ENCODE measurements at places on chromosomes 11 and 22.

GRCh38 chr11:128398517-128399250 is 188.7 kb downstream of the ETS1 start:
- DNase-seq: no peak

- DNase-seq: no peak
These were observed 613 bp upstream of the MCHR1 start for GRCh38 chr22:40678493-40679248.

DNA sequence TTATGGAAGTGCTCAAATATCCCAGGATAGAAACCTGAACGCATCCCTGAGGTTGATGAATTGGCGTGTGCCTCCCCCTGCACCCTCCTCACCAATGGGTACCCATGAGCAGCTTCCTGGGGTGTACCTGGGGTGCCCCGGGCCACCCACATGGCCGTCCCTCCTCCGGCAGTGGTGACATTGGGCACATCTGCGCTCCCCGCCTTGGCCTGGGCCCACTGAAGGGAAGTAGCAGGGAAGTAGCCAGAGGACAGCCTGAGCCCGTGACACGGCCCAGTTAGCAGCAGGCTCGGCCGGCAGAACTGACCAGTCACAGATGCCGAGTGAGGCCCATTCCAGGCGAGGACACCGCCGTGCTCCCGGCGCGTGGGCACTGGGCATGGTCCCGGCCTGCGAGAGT is 16.7 kb downstream of the MRPL23 start:
- no peak for DNase-seq

- DNase-seq: no peak
These were observed 4.4 kb upstream of the CD44 start for GRCh38 chr11:35134403-35135148.

DNA sequence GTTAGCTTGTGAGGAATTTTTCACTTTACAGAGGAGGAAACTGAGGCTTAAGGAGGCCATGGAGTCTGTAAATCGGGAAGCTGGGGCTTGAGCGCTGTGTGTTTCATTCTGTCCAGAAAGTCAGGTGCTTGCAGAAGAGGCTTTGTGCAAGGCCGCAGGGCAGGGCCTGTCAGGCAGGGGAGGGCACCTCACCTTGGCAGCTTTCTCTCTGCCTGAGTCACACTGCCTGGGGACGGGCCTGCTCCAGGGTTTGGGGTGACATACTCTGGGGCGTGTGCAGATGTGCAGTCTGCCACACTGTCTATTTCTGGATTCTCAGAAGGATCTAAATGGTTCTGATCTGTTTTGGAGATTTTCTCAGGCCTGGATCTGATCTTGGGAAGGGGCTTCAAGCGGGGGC is 8.4 kb downstream of the INCENP start:
- DNase-seq: no peak

DNA sequence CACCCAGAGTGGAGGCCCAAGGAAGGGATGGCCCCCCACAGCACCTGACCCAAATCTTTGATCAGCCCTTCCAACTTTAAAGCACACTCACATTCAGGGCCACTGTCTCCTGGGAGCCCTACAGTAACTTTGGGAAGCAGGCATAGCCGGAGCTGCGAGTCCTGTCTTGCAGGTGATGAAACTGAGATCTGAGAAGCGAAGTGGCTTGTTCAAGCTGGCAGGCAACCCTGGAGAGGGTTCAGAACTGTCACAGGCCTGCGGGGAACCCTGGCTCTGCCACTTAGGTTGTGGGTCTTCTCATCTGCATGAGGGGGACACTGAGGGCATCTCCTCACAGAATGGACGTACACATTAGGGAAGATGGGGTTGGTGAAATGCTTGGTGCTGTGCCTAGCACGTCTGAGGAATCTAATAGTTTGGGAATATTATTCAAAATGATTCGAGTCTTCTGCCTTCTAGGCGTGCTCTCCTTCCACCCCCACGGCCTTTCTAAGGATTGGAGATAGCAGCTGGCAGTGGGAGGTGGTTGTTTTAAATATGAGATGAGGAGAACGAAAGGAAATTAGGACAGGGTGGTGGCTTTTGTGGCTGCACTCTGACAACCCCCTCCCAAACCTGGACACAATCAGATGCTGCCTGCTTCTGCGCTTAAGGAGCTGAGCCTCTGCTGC is 18.8 kb upstream of the SUN2 start:
- no peak for DNase-seq

DNA sequence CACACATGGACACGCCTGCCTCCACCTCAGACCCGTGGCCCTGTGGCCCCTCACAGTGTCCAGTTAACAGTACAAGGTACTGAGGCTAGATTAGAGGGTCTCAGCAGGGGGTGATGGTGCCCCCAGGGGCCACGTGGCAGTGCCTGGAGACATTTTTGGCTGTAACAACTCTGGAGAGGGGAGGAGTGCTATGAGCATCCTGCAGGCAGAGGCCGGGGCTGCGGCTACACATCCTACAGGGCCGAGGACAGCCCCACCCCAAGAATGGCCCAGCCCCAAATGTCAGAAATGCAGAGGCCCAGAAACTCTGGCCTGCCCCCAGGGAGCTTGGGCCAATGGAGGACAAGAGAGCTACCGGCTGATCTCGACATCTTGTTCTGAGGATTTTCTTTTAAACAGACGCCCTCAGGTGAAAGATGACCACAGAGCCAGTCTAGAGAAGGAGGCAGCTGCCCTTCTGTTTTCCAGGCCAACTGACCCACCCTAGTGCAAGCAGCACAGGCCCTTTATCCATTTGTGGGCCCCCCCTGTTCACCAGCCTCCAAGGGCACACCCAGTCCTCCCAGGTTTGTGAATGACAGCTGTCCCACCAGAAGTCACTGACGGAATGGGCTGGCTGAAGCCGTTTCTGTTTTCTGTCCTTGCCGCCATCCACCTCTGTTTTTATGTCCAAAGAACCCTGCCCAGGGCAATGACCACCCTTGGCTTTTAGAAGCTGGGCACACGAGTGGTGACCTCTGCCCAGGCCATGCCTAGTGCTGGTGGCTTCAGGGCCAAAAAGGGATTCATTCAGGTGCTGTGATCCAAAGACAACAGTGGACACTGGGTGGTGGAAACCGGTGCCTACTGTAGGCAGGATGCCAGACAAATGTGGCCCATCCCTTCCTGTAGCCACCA is 85.2 kb upstream of the LINC01488 start:
- no peak for DNase-seq

DNA sequence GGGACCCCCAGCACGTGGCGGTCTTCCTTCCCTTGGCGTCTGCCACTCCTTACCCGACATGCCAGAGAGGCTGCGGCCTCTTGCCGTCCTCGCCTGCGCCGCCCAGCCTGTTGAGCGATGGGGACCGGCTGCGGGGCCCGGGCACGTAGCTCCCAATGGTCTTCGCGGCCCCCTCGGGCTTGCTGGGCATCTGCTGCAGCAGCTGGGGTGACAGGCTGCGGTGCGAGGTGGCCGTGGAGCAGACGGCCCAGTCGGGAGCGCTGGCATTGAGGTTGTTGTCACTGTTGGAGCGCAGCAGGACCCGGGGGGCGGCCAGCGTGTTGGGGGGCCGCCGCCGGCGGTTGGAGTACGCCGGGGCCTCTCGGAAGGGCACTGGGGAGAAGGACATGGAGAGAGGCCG is 422.0 kb downstream of the CTTN start:
- no peak for DNase-seq

- DNase-seq: peak; percentile 42
These were observed 8.2 kb downstream of the SUSD2 start for GRCh38 chr22:24189249-24190158.

DNA sequence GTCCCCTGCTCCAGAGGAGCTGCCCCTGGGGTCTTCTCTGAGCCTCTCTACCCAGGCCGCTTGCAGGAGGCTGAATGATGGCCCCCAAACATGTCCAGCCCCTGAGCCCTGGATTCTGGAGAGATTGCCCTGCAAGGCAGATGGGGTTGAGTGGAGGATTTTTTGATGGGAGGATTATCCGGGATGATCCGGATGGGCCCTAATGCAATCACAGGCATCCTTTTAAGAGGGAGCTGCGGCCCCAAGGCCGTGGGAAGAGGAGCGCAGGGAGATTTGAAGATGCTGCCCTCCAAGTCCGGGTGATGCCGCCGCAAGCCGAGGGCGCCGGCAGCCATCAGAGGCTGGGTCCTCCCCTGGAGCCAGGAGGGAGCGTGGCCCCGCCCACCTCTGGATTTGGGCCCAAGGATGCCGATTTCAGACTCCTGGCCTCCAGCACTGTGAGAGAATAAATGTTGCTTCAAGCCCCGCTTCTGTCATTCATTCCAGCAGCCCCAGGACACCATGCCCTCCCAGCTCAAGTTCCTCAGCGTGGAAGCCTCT is 66.0 kb downstream of the WNT7B start:
- no peak for DNase-seq

DNA sequence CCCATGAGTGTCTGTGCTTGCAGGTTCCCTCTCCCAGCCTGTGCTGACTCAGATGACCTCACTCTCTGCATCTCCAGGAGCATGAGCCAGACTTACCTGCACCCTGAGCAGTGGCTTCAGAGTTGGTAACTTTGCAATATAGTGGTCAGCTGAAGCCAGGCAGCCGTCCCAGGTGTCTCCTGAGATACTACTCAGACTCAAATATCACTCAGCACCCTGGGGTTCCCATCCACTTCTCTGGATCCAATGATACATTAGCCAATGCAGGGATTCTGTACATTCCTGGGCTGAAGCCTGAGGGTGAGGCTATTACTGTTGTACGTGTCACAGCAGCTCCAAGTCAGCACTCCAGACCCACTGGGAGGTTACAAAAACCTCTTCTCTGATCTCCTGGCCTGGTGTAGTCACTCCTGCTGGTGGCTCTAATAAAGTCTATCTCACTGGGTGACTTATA is 87.8 kb upstream of the TOP3B start:
- DNase-seq: no peak

GRCh38 chr11:3165152-3165705 is at the start of gene OSBPL5:
TSS of gene OSBPL5 (minus strand) at chr11:3165310. CDS start at chr11:3129148, 36,162 bp downstream.
- DNase-seq: peak; percentile 50

GRCh38 chr11:102426000-102426399 is 26.6 kb downstream of the TMEM123 start:
- no peak for DNase-seq

DNA sequence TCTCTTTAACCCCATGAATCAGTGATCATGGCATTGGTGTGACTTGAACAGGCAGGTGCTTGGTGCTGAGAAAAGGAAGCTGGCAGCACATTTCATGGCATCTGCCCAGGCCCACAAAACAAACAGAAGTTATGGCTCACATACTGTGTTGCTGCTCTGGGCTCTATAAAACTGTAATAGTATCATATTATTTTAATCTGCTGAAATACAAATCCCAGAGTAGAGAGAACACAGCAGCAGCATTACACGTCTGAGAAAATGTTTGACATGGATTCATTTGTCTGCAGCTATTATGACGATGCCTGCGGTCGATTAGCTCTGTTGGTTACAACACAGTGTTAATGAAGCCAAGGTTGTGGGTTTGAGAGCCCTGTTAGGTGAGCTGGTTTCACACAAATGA is 80.8 kb downstream of the ALX4 start:
- DNase-seq: no peak

DNA sequence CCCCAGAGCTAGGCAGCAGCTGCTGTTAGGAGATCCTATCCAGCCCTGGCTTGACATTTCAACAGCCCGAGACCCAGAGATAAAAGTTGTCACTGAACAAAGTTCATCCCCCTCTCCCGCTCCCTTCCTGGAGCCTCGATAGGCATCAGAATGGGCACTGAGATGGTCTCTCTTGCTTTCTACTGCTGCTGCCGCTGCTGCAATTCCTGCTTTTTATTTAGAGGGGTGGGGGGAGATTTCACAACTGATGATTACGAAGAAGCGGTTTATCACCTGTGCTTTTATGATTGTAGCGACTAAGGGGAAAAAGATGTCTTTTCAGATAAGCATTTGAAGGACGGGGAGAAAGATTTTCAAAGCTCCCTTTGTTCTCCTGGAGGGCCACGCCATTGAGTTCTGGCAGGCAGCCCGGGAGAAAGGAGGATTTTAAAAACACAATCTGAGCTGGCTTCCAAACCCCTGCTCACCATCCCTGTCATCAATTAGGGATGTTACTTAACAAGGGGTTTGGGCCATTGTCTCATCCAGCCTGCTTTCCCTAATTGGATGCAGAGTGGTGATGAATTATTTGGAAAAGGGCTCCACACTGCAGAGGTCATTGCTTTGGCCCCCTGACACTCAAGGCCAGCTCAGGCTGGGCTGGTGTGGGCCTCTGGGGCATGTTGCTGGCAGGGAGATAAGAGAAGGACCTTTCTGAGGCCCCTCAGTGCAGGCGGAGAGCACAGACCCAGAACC is 344.7 kb downstream of the BUD13 start:
- no peak for DNase-seq

DNA sequence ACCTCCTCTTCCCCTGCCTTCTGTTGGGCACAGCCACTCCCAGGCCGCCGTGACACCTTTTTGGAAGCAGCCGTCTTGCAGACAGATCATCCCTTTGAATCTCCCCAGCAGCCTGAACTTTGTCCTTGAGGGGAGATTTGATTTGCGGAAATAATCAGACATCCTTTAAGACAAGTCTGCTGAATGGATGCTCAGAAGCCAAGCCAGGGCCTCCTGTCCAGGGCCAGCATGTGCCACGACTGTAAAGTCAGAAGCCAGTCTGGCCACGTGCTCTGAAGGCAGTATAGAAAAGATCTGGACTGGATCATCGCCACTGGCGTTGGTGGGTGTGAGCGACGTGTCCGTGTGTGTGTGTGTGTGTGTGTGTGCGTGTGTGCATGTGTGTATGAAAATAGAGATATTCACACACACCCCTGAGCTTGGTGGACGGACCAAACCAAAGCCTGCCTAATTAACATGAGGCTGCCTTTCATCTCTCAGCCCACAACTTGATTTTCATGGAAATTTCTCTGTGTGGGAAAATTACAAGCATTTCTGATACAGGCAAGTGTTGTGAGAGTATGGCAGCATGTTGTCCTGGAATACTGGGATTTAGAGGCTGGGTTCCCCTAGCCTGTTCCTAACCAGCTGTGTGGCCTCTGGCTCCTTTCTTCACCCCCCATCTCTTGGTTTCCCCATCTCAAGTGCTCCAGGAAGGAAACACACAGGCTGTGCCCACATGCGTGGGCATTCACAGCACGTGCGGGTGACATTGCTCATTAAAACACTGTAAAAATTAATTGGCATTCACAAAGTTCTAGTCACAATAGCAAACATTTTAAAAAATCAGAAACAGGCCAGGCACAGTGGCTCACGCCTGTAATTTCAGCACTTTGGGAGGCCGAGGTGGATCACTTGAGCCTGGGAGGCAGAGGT is 61.8 kb upstream of the WNT7B start:
- DNase-seq: no peak

DNA sequence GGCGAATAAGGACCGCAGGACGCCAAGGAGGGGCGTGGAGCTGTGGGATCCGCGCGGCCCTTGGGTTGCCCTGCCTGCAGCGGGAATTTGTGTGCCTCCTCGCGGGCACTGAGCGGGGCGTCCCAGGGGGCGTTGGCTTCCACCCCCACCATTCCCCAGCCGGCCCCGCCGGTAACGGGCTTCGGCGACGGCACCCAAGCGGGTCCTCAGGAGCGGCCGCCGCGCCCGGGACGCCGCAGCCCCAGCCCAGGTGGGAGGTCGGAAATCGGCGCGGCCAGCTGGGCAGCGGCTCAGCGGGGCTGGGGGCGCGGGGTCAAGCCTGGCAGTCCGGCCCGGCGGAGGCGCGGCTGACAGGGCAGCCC is 320 bp downstream of the CLTCL1 start:
- no peak for DNase-seq

GRCh38 chr11:32511926-32512325 is 71.7 kb upstream of the EIF3M start:
- DNase-seq: no peak
